IMR-90 (cell line): ENCODE measurements at places on chromosomes 5 and 9. TPM values are rescaled to one million over a fixed set of nuclear protein-coding genes. Genes with fewer than 3 reads are reported as not detected.

DNA sequence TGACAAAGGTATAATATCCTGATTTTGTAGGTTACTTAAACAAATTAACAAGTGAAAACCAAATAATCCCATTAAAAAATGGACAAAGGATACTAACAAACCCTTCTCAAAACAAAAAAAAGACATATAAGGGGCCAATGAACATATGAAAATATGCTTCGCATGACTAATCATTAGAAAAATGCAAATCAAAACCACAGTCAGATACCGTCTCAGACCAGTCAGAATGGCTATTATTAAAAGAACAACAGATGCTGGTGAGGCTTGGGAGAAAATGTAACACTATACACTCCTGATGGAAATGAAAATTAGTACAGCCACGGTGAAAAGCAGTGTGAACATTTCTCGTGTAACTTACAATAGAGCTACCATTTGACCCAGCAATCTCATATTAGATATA lies 1542.2 kb upstream of the CDH9 start:
- H3K4me3 ChIP-seq: no peak overlapping the region
- no peak overlapping the region for H3K27ac ChIP-seq
- DNase-seq: no peak
- no peaks in the 10 kb centered on the region for H3K27me3 ChIP-seq

DNA sequence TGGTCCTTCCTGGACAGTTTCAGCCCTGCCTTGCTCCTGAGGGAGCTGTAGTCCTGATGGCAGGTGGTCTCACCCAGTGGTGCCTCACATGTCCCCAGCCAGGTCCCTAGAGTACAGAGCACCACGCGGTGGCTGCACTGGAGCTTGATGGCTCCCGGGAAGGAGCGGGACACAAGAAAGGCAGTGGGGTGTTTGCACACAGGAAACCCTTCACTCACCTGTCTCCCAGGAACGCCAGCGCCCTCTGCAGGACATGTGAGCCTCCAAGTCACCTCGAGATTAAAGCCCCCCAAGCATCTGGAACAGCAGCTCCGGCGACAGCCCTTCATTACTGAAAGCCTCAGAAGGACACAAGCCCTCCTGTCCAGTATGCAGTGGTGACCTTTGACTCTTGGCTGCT lies 19.9 kb upstream of the TMEM250 start:
- no peak for DNase-seq
- peaks cover 58% of the 10 kb centered on the region for H3K27me3 ChIP-seq

- peaks cover 4% of the 10 kb centered on the region; the same call in 1 of the 2 replicates for H3K4me1 ChIP-seq
- no peak overlapping the region for H3K27ac ChIP-seq
- no peaks in the 10 kb centered on the region for H3K36me3 ChIP-seq
- no peak overlapping the region for H3K4me3 ChIP-seq
- no peaks in the 10 kb centered on the region for H3K27me3 ChIP-seq
Observed at GRCh38 chr5:100551183-100551582, 16.0 kb downstream of the FAM174A start.

DNA sequence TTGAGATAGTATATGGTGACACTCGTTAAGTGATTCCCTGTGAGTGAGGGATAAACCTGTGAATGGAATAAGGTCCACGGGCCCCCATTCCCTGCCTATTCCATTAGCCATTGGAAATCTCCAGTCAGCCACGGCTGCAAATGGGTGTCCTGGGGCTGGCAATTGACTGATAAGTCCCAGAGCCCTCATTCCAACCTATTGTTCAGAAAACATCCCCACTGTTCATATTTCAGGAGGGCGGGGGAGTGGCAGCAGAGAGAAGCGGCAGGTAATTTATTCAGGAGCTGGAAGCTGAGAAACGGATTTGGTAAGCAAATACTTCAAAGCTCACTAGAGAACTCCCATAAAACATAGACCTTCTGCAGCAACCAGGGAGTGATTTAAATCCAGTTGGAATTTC lies 42.0 kb downstream of the TMEM174 start:
- H3K4me3 ChIP-seq: no peak overlapping the region
- H3K36me3 ChIP-seq: no peaks in the 10 kb centered on the region
- 0 out of 2 replicates have a peak, but pooled peaks cover 3% of the 10 kb centered on the region for H3K27me3 ChIP-seq
- no peak overlapping the region for H3K27ac ChIP-seq
- 0 out of 2 replicates have a peak, but pooled peaks cover 2% of the 10 kb centered on the region for H3K4me1 ChIP-seq

Gene PCDHGA4
- total RNA-seq: 5.0 and 5.4 TPM in 2 replicates

Gene SMIM32
- total RNA-seq: not detected in 2 replicates

Gene SLCO6A1
- total RNA-seq: not detected in 2 replicates
